ENCODE measurements at places on chromosomes 16 and 17.

- DNase-seq, result no peak
Measured at GRCh38 chr17:13917634-13918033, 151.7 kb upstream of the COX10 start.

DNA sequence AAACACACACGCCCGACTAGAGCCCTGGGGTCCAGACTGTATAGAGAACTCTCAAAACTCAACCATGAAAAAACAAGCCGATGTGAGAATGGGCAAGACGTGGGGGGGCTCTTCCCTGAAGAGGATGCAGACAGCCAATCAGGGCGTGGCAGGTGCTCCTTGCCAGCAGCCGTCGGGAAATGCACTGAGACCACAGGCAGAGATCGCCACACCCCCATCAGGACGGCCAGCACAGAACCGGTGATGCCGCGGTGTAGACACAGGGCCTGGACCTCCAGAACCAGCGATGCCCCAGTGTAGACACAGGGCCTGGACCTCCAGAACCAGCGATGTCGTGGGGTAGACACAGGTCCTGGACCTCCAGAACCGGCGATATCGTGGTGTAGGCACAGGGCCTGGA, 169.2 kb downstream of the LAT start:
- DNase-seq, result no peak

GRCh38 chr16:58027161-58027915, 1.8 kb downstream of the MMP15 start:
- no peak for DNase-seq

DNA sequence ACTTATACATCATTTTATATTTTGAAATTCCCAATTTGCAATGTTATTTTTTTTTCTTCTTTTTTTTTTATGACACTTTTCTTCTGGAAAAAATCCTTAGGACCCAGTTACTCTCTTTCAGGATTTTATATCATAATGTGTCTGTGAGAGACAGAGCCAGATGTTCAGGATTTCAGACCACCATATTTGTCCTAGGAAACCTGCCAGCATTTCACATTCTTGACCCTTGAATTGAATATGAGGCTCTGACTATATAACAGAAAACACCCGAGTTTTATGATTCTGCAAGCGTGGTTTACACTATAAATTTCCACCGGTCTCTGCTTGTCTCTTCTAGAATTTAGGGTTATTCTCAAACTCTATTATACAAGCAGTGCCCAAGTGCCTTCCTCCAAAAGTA, 621.0 kb downstream of the WWOX start:
- no peak for DNase-seq
